ENCODE measurements at places on chromosomes 3 and 15.

GRCh38 chr3:53630547-53630946 lies 136.1 kb downstream of the CACNA1D start:
- DNase-seq, result no peak

- no peak for DNase-seq
Observed at GRCh38 chr3:38648024-38648658, 1.3 kb downstream of the SCN5A start.

GRCh38 chr15:38683382-38684242 lies 119.0 kb upstream of the RASGRP1 start:
- peak; percentile 83 for DNase-seq

DNA sequence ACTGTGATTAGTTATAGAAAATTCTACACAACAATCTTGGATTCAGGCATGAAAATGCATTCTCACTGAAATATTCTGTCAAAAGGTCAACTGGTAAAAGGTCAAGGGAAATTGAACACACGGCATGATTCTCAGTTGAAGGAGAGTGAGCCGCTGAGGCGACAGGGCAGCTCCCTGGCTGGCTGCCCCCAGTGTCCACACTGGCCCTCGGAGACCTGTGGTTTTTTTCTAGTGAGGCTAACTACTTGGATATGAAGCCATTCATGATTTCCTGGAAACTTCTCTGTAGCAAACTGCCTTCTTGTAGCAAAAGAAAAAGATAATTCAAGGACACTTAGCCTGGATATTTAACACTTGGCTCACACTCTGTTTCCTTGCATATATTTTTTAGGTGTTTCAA lies 37.2 kb downstream of the AADACL2 start:
- DNase-seq, result no peak

DNA sequence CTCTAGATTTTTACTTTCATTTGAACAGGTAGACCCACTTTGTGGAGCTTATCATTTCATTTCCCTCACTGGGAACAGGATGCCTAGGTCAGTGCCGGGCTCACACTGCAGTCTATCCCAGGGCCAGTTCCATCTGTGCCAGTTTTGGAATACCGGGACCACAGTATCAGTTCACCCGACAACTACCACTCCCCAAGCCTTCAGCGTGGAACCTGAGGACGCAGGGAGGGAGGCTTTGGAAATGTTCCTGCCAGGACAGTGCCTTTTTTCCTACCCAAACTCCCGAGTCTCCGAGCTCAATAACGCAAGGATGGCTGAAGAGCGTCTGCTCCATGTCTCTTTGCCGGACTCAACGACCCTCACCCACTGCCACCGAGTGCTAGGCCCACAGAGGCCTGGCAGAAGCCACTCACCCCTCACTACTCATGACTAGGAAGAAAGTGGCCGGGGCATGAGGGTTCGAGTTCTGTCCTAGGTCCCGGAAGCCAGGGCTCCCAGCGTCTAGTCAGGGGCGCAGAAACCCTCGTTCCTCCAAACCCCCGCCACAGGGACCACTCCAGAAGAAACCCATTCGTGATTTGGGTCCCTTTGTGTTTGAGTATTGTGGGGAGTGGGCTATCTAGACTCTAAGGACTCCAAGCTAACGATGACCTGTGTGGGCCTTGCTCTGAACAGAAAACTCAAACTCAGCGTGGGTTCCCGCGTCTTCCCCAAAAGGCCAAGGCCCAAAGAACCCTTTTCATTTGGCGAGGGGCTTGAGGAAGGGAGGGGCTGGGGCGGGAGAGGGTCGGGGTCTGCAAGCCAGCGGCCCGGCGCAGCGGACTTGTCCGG lies 11.4 kb downstream of the ZIC1 start:
- no peak for DNase-seq

Measured in activated T-cell treated with anti-CD3 and anti-CD28 coated beads, Interleukin-2, amount 50 U/mL, for 48 hours (primary cell).